ENCODE measurements at places on chromosomes 7 and 10.

DNA sequence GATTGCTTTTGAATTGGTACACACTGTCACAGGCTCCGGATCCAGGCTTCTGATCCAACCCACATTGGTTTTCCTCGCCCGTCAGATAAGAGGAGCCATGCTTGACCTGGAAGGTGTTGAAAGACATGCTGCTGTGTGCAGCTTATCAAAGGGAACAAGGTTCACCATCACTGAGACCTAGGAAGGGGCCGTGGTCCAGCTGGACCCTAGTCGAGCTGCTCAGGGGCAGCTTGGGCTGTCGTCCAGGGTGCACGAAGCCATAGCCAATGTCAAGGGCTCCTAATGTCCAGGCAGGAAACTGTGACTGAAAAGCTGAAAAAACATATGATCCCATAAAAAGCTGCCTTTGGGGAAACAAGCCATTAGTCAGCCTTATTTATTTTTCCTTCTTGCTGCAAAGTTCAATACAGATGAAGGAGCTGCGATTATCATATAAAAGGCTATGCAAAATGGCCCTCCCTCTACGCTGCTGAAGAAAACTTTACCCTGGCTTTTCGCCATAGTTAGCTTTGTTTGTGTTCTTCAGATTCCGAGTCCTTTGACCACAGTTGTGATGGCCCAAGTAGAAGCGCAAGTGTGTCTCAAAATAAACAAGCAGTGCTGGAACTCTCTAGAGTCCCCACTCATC, 118.0 kb downstream of the CREB5 start:
- no peak for DNase-seq

DNA sequence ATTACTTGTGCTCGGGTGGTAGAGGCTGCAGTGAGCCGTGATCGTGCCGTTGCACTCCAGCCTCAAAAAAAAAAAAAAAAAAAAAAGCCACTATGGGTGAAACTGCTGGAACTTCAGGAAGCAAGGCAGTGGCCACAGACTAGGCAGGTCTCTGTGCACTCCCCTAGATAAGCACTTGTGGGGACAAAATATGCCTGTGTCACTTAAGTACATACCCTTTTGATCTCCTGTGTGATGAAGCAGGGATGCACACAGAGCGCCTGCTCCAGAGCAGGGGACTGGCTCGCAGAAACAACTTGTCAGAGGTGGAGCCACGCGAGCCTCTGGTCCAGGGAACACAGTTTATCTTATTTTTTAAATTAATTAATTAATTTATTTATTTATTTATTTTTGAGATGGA, 42.9 kb upstream of the PSAP start:
- DNase-seq, result no peak

GRCh38 chr7:6232116-6232515, 40.3 kb downstream of the CYTH3 start:
- no peak for DNase-seq

GRCh38 chr10:1315178-1315577, 259.0 kb downstream of the WDR37 start:
- DNase-seq, result no peak

GRCh38 chr10:30499816-30500215, 65.8 kb downstream of the MAP3K8 start:
- no peak for DNase-seq

- DNase-seq, result no peak
Measured at GRCh38 chr10:51340845-51341610, 266.7 kb downstream of the PRKG1 start.

DNA sequence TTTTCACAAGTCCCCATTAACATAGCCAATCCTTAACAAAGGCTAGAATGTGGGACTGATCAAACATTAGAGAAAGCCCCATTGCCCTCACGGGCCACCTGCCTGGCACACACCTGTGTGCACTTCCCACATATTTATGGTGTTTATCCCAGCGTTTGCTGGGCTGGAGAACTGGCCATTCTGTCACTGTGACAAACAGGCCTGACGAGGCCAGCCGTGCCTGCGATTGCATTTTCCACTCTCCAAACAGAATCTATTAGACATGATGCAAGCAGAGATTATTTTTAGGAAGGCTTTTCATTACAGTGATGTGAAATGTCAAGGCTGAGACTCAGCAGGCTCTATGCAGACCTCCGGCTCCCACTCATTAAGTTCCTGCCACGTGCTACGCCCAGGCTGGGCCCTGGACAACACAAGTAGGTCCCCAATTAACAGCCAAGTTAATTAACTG, 20.4 kb downstream of the PTPRN2 start:
- no peak for DNase-seq

All from activated T-cell treated with anti-CD3 and anti-CD28 coated beads, Interleukin-2, amount 50 U/mL, for 72 hours (primary cell).